Heart right ventricle (tissue), 16 donors: ENCODE measurements at places on chromosomes 12 and 14. TPM values are rescaled to one million over a fixed set of nuclear protein-coding genes. Genes with fewer than 3 reads are reported as not detected.

- H3K36me3 ChIP-seq: no peaks in the 10 kb centered on the region
- peaks cover 8% of the 10 kb centered on the region for H3K4me1 ChIP-seq
- no peak for DNase-seq
- no peak overlapping the region for H3K27ac ChIP-seq
- H3K27me3 ChIP-seq: no peaks in the 10 kb centered on the region
These were observed 6.9 kb upstream of the SPRYD4 start for GRCh38 chr12:56461235-56462159.

OTOGL gene
- total RNA-seq: 0.56 TPM

DNA sequence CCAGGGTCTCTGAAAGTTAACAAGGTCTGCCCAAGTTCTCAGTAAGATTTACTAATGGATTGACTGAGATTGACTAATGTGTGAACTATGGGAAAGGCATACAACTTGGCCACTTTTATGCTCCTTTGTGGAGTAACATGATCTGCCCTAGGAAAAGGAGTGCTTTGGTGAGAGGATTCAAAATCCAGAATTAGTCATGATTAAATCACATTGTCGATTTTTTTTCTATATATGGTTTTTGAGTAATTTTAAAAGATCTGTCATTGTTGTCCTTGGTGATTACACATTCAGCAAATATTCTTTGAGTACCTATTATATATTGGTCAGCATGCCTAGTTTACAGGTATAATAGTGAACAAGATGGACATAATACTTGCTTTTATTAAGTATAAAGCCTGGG lies 147.7 kb upstream of the SYT10 start:
- no peak overlapping the region for H3K4me3 ChIP-seq
- H3K27me3 ChIP-seq: no peaks in the 10 kb centered on the region
- H3K36me3 ChIP-seq: no peaks in the 10 kb centered on the region
- peaks cover 14% of the 10 kb centered on the region for H3K4me1 ChIP-seq
- DNase-seq: no peak

KERA gene
- total RNA-seq: not detected

PRPF40B gene
- total RNA-seq: 20.1 TPM

TSPAN11 gene
- total RNA-seq: 2.9 TPM

- no peak overlapping the region for H3K4me3 ChIP-seq
- H3K36me3 ChIP-seq: no peaks in the 10 kb centered on the region
- DNase-seq: no peak
These were observed 881 bp downstream of the HSD17B6 start for GRCh38 chr12:56763753-56764657.

DNA sequence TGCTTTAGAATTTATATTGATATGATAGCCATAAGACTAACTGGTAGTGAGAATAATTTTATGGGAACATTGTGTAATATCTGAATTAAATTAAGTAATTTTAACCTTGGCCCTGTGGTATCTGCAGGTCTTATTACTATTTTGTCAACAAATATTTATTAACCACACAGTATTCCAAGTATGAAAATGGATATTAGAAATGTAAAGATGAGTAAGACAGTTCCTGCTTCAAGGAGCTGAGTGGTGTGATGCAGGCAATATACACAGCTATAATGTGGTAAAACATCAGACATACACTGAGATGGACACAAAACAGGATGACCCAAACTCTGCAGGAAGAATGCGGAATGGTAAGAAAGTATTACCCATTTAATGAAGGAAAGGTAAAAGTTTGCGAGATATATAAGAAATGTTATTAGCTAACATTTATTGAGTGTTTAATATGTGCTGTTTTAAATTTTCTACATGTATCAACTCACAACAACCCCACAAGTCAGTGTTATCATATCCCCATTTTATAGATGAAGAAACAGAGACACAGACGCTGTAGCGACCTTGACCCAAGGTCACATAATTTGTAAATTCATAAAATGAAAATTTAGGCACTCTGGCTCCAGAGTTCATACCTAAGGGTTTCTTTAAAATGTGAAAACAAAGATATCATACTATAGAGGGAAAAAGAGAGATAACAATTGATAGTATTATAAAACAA lies 12.7 kb downstream of the ABCD2 start:
- DNase-seq: no peak
- peaks cover 12% of the 10 kb centered on the region for H3K4me1 ChIP-seq
- H3K36me3 ChIP-seq: no peaks in the 10 kb centered on the region

GRCh38 chr14:99793213-99794150 lies at the start of gene EML1:
Gene EML1 (plus strand): TSS chr14:99793413. CDS start chr14:99793477, 64 bp downstream.
- H3K27me3 ChIP-seq: no peaks in the 10 kb centered on the region
- peak within 1 kb of the TSS; percentile 57 for H3K4me3 ChIP-seq
- H3K4me1 ChIP-seq: peaks cover 43% of the 10 kb centered on the region
- DNase-seq: peak; percentile 88
- H3K36me3 ChIP-seq: no peaks in the 10 kb centered on the region

- no peak overlapping the region for H3K4me3 ChIP-seq
- no peak for DNase-seq
- no peaks in the 10 kb centered on the region for H3K27me3 ChIP-seq
- no peak overlapping the region for H3K27ac ChIP-seq
- no peaks in the 10 kb centered on the region for H3K4me1 ChIP-seq
These were observed 12.4 kb downstream of the MED21 start for GRCh38 chr12:27034607-27035293.

GRCh38 chr12:102232036-102232435 lies 34.4 kb upstream of the PMCH start:
- DNase-seq: no peak
- no peaks in the 10 kb centered on the region for H3K27me3 ChIP-seq
- H3K36me3 ChIP-seq: no peaks in the 10 kb centered on the region
- H3K4me3 ChIP-seq: no peak overlapping the region

DNA sequence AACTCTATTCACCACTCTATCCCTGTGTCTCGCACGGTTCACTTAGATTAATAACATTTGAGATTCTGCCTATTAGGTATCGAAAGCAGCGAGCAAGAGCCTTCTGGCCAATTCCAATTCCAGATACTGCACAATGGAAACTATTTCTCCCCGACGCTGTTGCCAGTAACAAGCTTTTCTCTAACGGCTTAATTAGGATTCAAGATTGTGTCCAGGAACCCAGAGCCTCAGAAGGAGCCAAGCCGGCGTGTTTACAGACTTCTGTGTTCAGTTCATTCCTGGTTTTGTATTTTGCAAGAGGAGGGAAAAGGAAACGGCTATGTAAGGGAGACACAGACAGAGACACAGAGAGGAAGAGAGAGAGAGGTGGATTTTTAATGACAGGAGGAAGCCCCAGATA lies 185.6 kb downstream of the DICER1 start:
- peak overlapping the region; percentile 38 for H3K27ac ChIP-seq
- peaks cover 7% of the 10 kb centered on the region for H3K4me1 ChIP-seq
- H3K4me3 ChIP-seq: peak overlapping the region; percentile 5
- DNase-seq: no peak
